T-helper 22 cell (primary cell): ENCODE measurements at places on chromosomes 7 and 10.

GRCh38 chr7:66627881-66628360 is 760 bp upstream of the KCTD7 start:
- DNase-seq: no peak

DNA sequence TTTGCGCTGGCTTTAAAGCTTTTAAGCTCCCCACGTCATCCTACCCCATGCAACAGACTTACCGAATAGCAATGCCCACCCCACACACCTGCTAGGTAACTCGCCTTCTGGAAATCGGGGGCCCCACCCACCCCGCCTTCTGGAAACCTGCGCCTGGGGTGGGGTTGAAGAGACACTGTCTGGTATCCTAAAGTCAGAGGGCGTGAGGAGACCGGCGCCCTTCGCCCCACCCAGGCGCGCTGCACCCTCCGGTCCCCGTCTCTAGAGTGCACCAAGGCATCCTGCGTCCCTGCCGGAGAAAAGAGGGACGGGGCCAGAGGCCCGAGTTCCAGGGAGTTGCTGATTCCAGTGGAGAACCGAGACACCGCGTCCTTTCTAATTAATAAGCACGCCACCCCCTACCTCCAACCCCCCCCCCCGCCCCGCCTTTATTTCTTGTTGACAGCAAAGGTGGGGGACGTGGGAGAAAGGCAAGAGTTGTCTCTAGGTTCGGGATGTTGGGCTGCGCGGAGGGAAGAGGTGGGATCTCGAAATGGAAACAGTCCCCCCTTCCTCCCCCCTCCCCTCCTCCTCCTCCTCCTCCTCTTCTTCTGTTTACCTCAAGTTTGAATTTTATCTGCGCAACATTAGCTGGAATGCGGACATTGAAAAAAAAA is 220.9 kb upstream of the MKLN1 start:
- peak; percentile 55 for DNase-seq

DNA sequence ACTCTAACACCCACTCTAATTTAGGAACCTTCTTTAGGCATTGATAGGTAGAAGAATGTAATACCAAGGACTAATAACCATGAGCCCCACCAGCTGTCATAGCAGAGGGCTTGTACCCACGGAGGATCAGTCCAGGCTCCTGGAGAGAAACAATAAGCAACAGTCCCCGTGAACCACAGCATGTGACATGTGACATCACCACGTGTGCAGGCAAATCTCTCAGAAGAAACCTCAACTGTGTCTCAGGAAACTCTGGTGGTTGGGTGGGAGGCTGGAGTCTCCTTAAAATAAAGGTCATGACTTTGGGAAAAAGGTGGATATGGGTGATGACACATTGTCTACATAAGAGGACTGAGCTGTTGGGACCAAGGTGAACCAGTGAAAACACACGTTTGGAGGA is 653.9 kb upstream of the FOXK1 start:
- no peak for DNase-seq

GRCh38 chr7:99762680-99763327 is 21.2 kb downstream of the CYP3A4 start:
- DNase-seq: no peak

DNA sequence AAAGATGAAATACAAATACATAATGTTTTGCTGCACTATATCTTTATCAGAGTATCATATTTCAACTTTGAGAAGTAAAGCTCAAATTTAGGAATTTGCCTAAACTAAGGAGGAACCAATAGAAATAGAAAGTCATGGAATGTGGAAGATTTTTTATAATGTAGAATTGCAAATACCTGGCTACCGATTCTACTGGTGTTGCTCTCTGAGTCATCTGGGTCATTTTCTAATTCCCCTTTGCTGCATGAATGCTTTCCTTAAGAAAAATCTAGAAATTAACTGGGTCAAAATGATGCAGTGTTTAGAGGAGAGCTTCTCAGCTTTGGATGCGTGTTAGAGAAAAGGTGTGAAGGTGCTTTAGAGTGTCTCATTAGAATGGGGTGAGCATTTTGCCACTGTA is 568.9 kb upstream of the ANKRD30A start:
- no peak for DNase-seq
